ENCODE measurements at places on chromosomes 16 and 17.

DNA sequence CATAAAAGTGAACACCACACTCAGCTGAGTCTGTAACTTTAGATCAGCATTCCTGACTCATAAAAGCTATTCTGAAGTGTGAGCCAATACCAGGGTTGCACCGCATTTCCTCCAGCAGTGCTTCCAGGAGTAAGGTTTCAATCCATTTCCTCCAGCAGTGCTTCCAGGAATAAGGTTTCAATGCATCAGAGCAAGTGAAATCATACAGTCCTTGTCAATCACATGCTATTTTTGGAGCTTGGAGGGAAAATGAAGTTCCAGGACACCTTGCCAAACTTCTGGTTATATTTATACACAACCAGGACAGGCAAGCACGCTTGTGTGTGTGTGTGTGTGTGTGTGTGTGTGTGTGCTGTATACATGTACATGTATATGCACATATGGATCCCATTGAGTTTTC lies 327.6 kb downstream of the GRIN2A start:
- DNase-seq = no peak

DNA sequence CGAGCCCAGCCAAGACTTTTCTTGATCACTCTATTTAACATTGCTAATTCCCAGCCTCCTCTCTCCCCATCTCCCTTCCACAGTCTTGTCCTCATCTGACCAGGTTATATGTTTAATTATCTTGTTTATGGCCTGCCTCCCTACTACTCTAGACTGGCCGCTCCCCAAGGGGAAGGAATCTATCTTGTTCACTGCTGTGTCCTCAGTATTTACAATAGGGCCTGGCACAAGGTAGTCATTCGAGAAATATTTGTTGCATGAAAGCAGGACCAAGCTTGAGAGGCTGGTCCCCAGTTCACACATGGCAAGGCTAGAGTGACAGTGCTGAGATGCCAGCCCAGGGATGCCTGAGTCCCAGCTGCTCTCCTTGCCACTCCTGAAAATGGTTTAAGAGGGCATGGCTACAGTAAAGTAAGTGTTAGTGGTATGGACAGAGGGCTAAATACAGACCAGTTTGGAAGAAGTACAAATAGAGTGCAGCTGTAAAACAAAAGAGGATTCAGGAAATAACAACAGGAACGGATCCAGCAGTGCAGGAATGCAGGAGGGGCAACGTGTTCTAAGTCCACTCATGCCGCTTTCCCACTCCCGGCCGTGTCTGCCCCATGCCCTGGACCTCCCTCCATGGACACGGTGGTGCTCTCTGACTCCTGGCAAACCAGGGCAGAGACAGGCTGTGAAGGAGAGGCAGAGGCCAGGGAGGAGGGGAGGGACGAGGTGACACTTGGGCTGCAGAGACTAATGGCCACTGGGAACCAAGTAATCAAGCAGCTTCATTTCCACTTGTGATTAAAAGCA lies 65.6 kb downstream of the TOM1L2 start:
- DNase-seq = no peak

DNA sequence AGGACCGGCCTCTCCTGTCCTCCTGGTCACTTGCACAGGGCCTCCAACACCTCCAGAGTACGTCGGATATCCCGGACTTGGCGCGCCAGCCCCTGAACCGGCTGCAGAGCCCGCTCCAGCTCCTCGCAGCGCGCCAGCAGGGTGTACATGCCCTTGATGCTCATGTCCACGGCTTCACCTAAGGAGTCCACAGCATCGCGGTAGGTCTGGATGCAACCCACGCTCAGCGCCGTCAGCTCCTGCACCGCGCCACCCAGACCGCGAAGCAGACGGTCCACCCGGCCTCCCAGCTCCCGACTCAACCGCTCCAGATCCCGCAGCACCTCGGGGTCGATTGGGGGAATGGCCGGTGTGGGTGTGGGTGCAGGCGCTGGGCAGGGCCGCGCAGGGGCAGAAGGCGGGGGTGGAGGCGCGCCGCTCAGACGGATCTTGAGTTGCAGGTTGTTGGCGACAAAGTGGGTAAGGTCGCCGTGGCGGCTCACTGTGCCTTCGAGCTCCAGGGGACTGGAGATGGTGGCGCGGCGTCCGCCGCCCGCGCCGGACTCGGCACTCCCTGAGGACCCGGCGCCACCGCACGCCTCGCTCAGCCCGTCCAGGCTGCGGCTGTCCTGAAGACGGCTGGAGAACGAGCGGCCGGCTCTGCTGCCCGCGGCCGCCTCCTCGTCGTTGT lies 804 bp downstream of the BORCS6 start:
- DNase-seq = peak; percentile 23

DNA sequence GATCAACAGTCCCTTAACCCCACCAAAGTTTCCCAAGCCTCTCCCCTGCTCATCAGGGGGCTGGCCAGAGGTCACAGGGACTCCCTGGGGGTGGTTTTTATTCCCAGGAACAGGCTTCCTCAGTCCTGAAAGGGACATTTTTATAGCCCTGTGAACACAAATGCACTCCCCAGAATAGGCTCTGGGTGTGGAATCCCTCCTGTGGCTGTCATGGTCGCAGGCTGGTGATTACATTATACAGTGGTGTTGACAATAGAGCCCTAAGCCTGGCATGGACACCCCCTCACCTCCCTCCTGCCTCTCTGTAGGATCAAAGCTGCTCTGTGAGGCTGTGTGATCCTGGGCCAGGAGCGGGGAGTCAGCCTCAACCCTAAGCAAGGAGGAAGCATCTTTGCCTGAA lies 1.4 kb upstream of the CA4 start:
- no peak for DNase-seq

DNA sequence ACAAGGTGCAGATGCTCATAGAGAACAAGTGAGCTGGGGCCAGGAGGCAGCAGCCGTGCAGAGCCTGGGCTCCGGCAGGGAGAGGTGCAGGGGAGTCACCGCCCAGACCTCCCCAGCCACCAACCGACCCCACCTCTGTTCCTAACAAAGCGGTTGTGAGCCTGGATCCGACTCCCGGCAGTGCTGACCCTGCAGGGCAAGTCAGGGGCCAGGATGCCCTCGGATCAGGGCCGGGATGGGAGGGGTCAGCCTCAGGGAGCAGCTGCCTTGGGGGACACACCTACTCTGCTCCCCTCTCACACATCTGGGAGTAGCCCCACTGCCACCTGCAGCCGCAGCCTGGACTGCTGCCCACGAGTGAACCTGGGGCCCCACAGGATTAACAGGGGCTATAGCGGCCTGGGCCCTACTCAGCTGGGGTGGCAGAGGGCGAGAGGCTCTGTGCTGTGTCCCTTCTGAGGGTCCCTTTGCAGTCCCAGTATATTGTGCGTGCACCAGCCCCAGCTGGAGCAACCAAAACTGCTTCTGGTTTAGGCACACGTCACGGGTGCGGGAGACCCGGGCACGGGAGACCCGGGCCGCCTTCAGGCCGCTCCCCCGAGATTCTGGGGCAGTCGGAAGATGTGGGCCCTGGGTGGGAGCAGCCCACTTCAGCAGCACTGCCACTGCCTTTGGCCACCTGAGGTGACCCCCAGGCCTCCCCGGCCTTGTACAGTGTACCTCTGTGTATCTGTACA lies 21.2 kb downstream of the MNT start:
- no peak for DNase-seq

DNA sequence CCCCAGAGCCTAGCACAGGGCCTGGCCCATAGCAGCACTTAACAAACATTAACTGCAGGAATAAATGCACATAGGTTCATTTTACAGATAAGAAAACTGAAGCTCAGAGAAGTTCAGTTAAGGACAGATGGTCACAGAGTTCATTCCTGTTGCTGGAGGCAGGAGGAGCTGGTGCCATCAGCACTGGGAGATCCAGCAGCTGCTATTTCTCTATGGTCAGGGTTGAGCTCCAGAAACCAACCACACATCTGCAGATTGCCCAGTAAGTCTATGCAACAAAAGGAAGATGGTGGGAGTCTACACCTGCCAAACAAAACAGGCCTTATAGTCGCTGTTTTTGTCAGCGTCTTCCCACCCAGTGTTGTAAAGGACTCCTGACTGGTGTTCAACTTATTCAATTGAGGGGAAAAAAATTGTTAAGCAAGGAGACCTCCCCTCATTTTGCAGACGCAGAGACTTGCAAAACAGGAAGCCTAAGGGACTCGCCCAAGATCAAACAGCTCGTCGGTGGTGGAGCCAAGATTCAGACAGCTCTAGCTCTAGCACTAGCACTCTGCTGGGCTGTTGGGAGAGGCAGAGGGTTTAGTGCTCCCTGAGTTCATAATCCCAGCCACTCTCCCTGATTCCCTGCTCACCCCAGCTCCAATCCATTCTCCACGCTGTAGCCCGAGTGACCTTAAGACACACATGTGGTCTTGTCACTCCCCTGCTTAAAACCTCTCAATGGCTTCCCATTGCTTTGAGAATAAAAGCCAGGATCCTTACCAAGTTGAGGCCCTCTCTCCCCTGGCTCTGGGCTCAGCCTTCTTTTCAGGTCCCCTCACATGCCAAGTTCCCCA lies 9.0 kb downstream of the NOG start:
- DNase-seq = peak; percentile 77

- DNase-seq = no peak
Observed at GRCh38 chr17:12407495-12408252, 258.0 kb upstream of the MYOCD start.

Measured in T-cell (primary cell).